Thymus (tissue), 14 donors: ENCODE measurements at places on chromosomes 2 and 18. TPM values are rescaled to one million over a fixed set of nuclear protein-coding genes. Genes with fewer than 3 reads are reported as not detected.

GRCh38 chr18:23990474-23991410, 23.8 kb upstream of the TTC39C start:
- DNase-seq = no peak

DNA sequence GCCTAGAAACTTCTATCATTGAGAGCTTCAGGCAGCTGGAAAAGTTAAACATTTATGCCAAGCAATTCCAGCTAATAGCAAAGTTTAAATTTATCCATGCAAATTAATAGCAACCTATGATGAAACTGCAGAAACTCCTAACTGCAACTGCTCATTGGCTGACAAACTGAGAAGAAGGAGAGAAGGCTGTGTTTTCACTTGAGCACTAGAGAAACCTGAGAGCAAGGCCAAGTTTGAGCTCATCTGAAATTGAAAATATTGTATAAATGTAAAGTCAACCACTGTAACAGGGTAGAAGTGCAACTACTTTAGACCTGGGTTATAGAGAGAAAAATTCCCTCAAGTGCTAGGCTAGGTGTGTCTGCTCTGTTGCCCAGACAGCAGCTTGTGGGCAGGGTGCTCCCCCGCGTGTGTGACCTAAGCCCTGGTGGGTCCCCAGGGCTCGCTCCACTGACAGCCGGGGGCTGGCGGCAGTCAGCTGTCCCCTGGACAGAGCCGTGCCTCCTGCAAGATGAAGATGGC, 50.2 kb downstream of the CABYR start:
- DNase-seq = no peak

- DNase-seq = no peak
Observed at GRCh38 chr2:201472411-201472810, 20.9 kb downstream of the STRADB start.

DNA sequence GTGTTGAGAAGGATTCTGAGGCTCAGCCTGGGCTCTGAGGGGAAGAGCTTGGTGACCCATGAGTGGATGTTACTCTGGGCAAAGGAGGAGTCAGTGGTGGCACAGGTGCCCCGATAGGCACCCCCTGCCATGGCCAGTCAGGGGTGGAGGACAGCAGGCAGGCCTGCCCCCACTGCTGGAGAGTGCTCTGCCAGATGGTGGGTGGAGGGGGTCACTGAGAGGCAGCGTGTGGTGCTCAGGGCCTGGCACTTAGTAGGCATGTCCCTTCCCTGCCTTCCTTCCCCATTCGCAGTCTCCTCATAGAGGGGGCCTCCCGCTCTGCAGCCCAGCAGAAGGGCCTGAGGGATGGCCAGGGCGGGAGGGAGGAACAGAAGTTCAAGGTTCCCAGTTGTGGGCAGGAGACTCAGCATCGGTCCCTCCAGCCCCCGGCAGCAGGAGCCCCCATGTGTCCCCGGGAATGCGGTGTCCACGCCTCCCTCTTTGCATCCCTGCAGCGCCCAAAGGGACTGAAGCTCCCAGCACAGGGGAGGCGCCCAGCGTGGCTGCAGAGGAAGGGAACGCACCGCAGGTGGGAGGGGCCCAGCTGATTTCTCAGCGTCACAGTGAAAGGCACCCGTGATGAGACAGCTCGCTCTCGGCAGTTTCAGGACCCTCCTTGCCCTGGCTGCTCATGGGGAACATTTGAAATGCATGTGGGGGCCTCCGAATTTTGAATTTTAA, 5.7 kb upstream of the SNED1 start:
- DNase-seq = no peak

- no peak for DNase-seq
Observed at GRCh38 chr2:28754321-28754720, 2.7 kb downstream of the PPP1CB start.

GRCh38 chr2:32949260-32949659, 2.5 kb downstream of the LTBP1 start:
- no peak for DNase-seq

DNA sequence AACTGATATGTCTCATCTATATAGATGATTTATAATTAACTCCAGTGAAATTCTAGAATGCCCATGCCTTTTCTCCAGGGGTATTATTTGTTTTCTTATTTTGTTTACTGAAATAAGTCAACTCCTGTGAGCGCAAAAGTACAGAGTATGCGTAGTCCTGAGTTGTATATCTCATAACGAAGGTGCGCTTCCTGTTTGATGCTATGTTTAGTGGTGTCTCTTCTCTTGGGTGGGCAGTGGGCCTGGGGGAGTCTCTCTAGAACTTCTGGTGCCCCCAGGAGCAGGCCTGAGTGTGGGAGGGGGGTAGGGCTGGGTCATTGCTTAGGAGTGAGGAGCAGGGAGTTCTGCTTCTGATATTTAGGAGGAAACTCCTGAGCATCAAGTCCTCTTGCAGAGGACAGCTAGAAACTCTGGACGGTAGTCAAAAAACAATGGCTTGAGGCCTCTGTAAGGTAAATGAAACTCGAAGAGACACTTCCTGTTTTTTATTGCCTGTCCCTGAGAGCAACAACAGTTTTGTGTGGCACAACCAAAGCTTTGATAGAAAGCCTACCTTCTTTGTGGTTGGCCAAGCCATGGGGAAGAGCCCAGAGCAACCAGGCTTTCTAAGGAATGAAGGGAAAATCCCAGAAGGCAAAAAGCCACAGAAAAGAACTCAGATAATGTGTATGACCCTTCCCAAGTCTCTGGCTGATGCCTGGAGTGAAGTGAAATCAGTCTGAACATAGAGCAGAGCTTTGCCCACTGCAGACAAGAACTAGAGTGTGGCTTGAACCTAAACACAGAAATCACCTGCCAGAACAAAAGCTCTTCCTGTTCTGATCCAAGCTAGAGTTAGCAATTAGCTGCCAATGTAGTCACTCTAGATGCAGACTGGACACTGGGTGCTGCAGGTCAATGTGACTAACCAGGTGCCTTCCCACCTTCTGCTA, 8.5 kb upstream of the SP140L start:
- peak; percentile 34 for DNase-seq

GRCh38 chr2:37985333-37985732, 60.2 kb downstream of the RMDN2 start:
- no peak for DNase-seq

- DNase-seq = no peak
Observed at GRCh38 chr2:2575870-2576386, 244.9 kb upstream of the MYT1L start.

GRCh38 chr2:38474021-38474456, 97.0 kb upstream of the ATL2 start:
- no peak for DNase-seq

DNA sequence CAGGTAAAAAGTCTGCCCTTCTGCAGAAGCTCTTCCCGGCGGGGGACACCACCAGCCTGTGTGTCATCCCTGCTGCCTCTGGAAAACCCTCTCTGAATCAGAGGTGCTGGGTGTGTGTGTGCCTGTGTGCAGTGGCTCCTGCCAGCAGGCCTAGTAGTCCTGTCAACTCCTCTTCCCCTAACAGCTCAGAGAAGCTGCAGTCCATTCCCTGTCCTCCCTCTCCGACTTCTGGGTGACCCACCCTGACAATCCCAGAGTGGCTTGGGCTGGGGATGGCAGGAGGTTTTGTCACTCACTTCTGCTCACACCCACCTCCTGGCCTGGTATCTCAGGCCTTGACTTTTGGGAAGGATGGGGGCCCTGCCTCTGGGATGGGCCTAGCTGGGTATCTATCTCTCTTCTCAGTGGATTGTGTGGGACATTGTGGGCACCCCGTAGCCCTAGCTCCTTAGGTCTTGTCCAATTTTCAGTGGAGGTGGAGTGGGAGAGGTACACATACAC, 2.3 kb downstream of the WNT10A start:
- no peak for DNase-seq

GRCh38 chr2:202375609-202376408, at the start of gene BMPR2:
Gene BMPR2, plus strand, starts transcription at chr2:202376327. Its CDS starts 1,148 bp downstream, at chr2:202377475.
- DNase-seq = peak; percentile 76

GRCh38 chr2:32849456-32850194, 97.1 kb upstream of the LTBP1 start:
- no peak for DNase-seq

- no peak for DNase-seq
Observed at GRCh38 chr18:67243799-67244587, 272.5 kb downstream of the DSEL start.

DNA sequence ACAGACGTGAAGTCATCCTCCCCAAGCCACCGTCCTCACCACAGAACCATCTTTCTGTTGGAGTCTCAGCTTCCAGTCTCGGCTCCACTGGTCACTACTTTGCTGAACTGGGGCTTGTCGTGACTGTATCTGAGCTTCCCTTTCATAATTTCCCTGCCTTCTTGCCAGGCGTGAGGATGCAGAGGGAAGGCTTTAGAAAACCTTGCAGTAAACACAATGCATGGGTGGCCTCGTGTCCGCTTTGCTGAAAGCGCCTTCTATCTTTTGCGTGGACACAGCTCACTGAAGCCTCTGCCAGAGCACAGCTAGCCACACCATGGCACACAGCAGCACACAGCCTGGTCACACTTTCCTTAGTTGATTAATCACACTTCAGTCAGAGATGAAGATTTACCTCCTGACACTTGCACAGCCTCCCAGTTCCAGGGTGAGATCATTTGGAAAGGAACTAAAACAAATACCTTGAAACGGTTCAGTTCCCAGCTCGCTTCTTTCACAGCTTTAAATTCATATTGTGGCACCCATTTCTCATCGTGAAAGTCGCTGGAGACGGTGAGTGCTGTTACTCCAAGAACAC, 2.8 kb upstream of the GPR45 start:
- DNase-seq = no peak

Gene LIMS4
- total RNA-seq = 0.71 TPM

Gene GPAT2
- total RNA-seq = 0.38 TPM

Gene NT5C1B
- not detected for total RNA-seq

Gene NEMP2
- total RNA-seq = 10.2 TPM

Gene ANKRD30B
- total RNA-seq = not detected

Gene IL1B
- 3.4 TPM for total RNA-seq

Gene SFTPB
- 0.09 TPM for total RNA-seq
